WTC11 (cell line): ENCODE measurements at places on chromosomes 4 and X. TPM values are rescaled to one million over a fixed set of nuclear protein-coding genes. Genes with fewer than 3 reads are reported as not detected.
A peak's percentile ranks its signal among the peaks of the same experiment; 100 is the strongest.

DNA sequence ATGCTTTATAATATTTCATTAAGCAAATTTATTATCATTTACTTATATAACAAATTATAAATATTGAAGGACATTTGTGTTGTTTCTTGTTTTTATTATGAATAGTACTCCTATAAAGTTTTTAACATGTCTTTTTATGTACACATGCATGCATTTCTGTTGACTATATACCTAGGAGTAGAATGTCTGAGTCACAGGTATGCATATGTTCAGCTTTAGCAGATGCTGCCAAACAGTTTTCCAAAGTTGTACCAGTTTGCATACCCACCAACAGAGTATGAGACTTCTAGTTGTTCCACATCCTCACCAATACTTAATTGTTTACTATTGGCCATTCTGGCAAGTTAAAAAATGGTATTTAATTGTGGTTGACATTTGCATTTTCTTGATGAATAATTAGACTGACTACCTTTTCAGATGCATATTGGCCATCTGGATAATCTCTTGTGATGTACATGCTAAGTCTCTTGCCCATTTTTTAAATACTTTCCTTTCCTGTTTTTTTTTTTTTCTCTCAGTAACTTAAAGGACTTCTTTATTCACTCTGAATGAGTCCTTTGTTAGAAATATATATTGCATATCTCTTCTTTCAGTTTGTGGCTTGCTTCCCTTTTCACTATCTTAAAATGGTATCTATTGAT is 132.2 kb upstream of the TRIM2 start:
- DNase-seq, result no peak

DNA sequence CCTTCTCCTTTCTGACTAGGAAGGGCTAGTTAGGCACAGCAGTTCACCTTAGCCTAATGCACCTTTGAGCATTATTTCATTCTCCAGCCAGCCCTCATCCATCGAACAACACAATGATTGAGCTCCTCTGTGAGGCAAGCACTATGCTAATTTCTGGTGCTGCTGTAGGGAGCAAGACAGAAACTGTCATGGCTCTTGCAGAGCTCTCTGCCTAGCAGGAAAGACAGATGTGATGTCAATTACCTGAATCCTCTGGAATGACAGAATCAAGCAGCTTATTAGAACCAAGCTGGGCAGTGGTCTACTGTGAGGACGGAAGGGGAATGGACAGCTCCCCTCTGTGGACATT is 256.1 kb upstream of the NOCT start:
- no peak for DNase-seq

CXCL3 gene
- 3.5 to 7.7 TPM (median 7.0 TPM) in 3 replicates for total RNA-seq

AASDH gene
- 12.6 to 15.6 TPM (median 14.6 TPM) in 3 replicates for total RNA-seq

DNA sequence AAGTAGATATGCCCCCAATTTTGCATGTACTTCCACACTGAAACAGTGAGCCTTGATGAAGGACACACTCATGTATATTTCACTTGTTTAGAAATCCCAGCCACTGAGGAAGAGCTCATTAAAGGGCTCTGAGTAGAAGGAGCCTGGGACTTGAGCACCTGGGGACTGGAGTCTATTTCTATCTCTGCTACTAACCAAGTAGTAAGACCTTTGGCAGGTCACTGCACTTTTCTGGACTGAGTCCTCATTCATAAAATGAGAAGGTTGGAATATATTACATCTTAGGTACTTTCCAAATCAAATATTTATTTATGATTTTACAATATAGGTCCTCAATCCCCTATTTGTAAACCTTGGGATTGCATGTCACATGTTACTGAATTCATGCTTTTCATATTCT is 78.2 kb upstream of the C4orf54 start:
- no peak for DNase-seq

CSAG3 gene
- 13.0 to 14.1 TPM (median 13.2 TPM) in 3 replicates for total RNA-seq

SRPK3 gene
- total RNA-seq, result not detected in 3 replicates

GAGE12E gene
- not detected in 3 replicates for total RNA-seq

CLOCK gene
- 18.6 to 18.9 TPM (median 18.6 TPM) in 3 replicates for total RNA-seq

- DNase-seq, result peak; percentile 69
These were observed at the start of gene BST1 for GRCh38 chr4:15702941-15703403. BST1 (plus strand) TSS chr4:15703065; CDS start chr4:15703145, 80 bp downstream.

DNA sequence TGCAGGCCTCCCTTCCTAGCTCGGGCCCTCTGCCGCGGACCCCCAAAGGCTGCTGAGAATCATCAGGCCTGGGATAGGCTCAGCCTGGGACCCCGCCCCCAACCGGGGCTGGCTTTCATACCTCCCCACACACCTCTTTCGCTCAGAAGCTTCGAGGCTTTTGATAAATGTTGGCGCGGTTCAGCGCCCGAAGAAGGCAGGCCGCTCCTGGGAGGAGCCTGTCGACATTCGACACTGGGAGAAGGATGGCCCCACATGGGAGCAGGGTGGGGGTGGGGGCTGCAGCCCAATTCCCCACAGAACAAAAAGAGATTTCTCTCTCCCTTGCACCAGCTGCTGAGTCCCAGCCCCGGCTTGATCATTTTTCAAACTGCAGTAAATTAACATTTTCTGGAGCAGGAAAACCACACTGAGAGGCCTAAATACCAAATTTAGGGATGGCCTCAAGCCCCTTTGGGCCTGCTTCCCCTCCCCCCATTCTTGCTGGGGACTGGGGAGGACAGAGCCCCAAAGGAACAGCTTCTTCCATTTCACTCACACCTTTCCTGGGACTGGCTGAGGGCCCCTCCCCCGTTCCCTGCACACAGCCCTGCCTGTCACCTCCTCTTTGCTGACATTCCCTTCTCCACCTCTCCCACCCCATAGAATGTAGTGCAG is 112.9 kb upstream of the PJA1 start:
- peak; percentile 44 for DNase-seq

- no peak for DNase-seq
These were observed 29.3 kb upstream of the DYNLT3 start for GRCh38 chrX:37876716-37877115.

DNA sequence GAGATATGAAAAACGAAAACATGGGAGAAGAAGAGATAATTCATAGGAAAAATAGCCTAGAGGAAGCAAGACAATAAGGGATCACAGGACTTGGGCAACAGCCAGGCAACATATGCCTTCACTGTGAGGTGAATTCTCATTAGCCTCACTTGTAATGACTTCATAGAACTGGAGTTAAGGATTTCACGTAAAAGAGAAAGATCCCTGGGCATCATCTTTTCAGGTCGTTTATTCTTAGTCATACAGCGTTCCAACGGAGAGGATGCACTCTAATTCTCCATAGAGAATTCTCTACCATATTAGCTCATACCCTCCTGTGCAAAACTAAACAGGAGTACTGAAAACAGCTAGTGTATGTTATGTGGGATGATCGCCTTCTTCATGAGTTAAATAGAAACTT is 1.4 kb downstream of the PRKG2 start:
- DNase-seq, result no peak

MSMO1 gene
- total RNA-seq, result 72.9 to 89.9 TPM (median 86.8 TPM) in 3 replicates

SNCA gene
- total RNA-seq, result 14.6 to 16.1 TPM (median 15.0 TPM) in 3 replicates

- DNase-seq, result no peak
These were observed 27.6 kb downstream of the ANXA5 start for GRCh38 chr4:121669163-121669550.

- DNase-seq, result no peak
These were observed 32.5 kb downstream of the HMGB2 start for GRCh38 chr4:173301518-173302201.

DNA sequence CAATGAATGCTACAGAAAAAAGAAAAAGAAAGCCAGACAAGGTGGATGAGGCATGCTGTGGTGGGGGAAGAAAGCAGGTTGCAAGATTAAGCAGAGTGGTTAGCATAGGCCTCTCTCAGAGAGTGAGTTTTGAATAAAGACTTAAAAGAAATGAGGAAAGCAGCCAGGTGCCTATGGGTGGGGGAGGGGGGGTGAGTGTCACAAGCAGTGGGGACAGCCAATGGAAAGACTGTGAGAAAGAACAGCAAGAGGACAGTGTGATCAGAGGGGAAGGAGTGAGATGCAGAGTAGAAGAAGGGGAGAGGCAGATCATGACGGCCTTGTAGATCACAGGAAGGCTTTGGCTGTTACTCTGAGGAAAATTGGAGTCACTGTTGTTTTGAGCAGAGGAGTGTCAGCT is 162.5 kb downstream of the SOX3 start:
- no peak for DNase-seq

DNA sequence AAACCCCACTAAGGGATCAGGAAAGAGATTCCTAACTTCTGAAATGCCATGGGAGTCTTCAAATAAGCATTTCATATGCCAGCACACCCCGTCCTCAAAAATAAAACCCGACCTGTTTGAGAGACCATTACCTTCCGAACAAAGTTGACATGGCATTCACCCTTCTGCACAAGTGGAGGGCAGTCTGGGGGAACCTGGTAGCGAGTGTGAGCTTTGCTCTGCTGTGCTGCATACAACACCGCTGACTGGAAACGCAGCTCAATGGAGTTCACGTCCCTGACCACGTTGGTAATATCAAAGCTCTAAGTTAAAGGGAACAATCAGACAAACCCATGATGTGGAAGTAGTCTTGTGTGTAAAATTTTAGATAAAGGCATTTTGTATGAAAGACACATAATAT is 38.0 kb downstream of the MANBA start:
- DNase-seq, result no peak

DNA sequence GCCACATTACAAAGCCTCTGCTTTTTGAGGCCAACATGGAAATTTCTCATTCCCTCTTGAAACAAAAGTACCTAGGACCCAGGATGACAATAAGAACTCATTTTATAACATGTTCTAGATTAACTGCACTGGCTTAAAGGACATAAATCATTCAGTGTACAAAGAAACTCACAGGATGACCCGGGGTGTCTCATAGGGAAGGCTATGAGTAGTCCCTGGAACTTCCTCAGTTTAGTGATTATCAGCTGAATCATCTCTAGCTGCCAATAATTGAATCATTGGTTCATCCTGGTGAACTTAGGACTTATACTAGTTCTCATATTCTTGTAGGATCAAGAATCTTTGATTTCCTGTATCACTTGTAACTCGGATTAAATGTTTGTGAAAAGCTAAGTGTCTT is 95.8 kb upstream of the WDR1 start:
- no peak for DNase-seq

ELMOD2 gene
- total RNA-seq, result 27.4 to 33.6 TPM (median 30.5 TPM) in 3 replicates

DNA sequence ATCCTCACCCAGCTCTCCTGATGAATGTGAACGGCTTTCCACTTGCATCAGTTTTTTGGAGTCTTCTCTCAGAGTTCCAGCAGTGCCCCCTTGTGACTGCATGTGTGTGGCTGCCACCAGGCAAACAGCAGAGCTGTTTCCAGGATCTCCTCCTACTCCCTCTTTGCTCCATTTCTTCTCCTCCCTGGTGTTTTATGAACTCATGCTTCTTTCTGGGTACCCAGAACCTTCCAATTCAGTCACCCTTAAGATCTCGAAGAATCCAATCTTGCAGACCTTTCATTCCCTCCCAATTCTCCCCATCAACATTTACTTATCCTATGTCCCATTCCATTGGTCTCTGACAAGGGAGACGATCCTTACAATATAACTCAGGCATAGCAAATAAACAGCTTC is 6.8 kb upstream of the TCEANC start:
- peak; percentile 63 for DNase-seq

KLHL34 gene
- total RNA-seq, result 1.6 TPM in 3 replicates

GRCh38 chrX:103310555-103311398 is at the start of gene BEX2:
BEX2 (minus strand) TSS chrX:103310990; CDS start chrX:103309976, 1,014 bp downstream.
- DNase-seq, result peak; percentile 89

NSG1 gene
- total RNA-seq, result 20.3 to 24.2 TPM (median 22.3 TPM) in 3 replicates

- DNase-seq, result no peak
These were observed 1993.8 kb downstream of the ARAP2 start for GRCh38 chr4:34250562-34250961.

DNA sequence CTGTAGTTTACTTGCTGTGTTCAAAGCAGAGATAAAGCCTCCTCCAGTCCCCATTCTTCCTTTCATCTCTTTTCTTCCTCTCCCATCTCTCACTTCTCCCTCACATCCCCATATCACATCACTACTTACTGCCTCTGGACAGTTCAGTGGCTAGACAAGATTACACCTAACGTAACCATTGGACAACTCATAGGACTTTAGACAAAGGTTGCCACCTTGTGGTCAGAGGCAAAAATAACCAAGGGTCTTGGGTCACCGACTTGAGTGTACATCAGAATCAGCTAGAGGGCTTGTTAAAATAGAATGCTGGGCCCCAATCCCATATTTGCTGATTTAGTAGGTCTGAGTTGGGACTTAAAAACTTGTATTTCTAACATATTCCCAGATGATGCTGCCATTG is 109.3 kb upstream of the DGKK start:
- peak; percentile 31 for DNase-seq

DNA sequence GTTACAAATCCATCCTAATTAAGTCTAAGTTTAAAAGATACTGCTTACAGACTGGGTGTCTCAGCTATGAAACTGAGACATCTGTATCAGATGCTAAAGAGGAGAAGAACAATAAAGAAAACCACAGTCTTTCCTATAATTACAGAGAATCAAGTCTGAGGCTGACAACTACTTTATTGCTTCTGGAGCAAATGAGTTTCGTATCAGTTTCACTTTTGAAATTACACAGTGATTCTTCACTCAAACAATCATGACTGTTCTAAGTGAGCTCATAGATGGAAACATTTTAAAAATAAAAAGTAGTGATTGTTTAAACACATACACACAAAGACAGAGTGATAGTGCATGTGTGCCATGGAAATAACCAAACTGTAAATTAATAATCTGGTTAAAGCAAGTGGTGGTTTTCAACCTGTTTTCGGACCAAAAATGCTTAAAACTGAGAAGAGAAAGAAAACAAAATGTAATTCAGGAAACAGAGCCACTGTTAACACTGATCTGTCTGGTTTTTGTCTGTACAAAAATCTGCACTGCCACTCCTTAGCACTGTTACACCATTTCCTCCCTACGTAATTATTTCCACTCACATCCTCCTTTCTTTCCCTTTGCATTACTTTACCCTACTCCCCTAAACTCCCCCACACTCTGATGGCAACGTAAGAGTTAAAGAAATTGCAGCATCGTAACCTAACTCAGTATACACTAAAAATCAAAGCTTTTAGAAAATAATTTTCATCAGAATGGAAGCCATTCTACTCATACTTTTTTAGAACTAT is 12.5 kb downstream of the RFC1 start:
- DNase-seq, result no peak

TAF7L gene
- 0.11 to 0.17 TPM in 2 of 3 replicates, not detected in the other for total RNA-seq

DNA sequence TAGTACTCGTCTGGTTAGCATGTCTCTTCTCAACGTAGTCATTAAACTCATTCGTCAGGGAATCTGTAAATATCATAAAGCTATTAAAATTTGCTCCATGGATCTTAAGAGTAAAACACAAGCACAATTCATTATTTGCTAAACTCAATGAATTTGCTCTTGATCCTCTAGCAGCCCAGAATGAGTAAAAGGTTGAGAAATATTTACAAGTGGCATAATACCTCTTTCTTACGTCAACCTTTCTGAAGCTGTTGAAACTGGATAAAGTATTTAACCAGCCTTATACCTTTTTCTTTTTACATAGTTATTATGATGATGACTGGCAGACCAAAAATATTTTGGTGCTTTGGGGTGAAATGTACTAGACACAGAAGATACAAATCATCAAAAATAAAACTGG is 66.9 kb downstream of the LUZP4 start:
- no peak for DNase-seq

GRCh38 chr4:183249854-183250253 is 70.2 kb downstream of the CLDN22 start:
- DNase-seq, result no peak

DNA sequence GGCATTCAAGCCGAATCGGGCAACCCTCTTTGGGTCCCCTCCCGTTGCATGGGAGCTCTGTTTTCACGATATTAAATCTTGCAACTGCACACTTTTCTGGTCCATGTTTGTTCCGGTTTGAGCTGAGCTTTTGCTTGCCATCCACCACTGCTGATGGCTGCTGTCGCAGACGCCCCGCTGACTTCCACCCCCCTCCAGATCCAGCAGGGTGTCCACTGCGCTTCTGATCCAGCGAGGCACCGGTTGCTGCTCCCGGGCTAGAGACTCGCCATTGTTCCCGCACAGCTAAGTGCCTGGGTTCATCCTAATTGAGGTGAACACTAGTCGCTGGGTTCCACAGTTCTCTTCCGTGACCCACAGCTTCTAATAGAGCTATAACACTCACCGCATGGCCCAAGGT is 13.3 kb downstream of the ACOX3 start:
- no peak for DNase-seq
